ENCODE measurements at places on chromosomes 2 and 18.

- DNase-seq: no peak
These were observed 114.0 kb downstream of the GATA6 start for GRCh38 chr18:22283397-22283796.

DNA sequence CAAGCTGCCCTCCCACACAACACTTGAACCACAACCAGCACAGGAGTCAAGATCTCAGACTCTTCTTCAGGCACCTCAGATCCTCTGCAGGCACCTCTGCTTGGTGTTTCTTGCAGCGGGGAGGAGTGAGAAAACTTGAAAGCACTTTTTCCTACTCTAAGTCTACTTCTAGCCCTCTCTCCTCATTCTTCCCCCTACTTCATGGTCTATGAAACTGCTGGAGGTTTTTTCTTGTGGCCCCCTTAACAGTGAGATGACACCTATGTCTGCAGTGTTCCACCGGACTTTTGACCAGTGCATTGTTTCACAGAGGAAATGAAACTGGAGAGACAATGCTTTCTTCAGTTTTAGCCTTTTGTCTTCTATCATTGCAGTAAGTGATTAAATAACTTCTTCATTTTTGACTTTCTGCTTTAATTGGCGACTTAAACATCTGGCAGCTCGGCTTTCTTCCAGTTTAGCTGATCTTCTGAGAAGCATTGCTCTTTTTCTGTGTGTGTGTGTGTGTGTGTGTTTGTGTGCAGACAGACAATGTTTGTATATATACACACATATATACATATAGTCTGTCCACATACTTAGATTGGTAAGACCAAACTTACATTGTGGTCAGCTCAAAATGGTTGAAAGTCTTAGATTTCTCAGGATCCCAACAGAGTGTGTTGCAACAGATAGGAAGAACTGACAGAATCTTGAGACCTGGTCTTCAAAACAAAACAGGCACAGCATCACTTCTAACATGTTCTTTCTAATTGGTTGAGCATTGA is 1474.0 kb upstream of the TMEFF2 start:
- no peak for DNase-seq

- DNase-seq: no peak
These were observed 31.9 kb upstream of the SNED1 start for GRCh38 chr2:240966457-240966905.

- DNase-seq: no peak
These were observed 68.5 kb downstream of the USP40 start for GRCh38 chr2:233498126-233498525.

- no peak for DNase-seq
These were observed 83.1 kb downstream of the BABAM2 start for GRCh38 chr2:27973592-27973991.

DNA sequence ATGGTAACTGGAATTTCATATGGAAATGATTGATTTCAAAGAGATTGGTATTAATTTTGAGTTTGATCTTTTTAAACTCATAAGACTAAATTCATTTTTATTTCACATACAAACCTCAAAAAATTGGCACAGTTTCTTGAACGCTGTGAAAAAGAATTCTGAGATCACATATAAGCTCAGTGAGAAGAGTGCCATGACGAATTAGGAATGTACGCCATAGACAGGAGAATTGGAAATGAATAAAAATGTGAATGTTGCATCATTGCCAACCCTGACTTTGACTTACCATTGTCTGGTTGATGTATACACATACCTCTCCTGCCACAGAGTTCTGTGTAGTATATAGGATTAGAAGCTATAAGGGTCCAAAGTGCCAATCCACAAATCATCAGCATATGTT is 290.4 kb upstream of the ZC3H15 start:
- DNase-seq: no peak
